ENCODE measurements at places on chromosomes 11 and 22.

DNA sequence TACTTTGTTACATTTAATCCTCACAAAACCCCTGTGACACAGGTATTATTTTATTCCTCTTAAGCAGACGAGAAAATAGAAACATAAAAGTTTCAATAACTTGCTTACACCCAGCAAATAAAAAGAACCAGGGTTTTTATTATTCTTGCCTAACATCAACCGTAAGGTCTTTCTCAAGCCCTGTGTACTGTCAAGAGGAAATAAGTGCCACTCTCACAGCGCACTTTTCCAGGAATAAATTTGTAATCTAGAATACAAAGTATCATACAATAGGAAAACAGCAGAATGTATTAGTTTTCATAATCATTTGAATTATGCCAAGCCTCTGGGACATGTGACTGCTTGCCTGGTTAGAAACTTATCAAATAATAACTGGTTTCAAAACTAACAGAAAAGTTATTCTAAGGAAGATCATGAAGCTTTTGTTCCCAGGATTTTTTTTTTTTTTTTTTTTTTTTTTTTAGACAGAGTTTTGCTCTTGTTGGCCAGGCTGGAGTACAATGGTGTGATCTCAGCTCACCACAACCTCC, 7.4 kb downstream of the CCDC34 start:
- DNase-seq = no peak

DNA sequence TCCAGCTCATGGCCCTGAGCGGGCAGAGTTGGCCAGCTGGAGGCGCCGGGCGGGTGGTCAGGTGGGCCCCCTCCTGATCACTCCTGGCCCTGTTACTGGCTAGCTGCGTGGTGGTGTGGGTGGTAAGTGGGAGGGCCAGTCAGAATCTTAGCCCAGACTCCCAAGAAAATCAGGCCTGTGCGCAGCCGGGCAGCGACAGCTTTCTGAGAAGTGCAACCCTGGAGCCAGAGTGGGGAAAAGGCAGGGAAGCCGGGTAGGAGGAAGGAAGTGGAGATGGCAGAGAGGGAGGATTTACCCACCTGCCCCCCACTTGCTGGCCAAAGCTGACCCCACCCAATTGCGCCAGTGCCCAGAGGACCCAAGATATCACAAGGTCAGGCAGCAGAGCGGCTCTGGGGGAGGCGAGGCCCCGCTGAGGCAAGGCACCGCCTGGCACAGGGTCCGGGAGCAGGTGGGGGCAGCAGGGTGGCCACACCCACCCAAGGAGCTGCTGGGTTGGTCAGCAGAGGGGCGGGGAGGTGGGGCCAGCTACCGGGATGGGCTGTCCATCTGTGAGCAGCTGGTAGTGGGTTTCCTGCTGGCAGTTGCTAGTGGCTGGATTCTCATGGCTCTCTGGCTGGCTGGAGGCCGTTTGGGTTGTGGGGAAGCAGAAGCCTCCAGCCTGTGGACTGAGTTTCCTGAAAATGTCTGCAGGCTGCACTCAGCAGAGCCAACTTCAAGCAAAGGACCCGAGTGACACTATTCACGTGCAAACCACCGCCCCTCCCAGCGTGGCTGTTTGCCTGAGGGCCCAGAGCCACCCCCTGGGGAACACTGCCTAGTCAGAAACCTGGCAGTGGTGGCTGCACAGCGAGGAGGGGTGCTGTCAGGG, 196.4 kb downstream of the IGLL1 start:
- no peak for DNase-seq

DNA sequence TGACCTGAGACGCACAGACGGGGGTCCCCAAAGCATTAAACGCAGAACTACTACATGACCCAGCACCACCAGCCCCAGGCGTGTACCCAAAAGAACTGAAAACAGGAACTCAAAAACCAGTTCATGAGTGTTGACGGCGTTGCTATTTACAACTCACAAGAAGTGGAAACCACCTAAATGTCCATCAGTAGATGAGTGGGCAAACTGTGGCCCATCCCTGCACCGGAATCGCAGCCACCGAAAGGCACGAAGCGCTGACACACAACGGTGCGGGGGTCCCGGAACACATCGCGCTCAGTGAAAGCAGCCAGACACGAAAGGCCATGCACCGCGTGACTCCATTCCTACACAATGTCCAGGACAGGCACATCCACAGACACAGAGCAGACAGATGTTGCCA, 79.2 kb downstream of the TRMU start:
- no peak for DNase-seq

GRCh38 chr11:124807660-124808270, 7.6 kb upstream of the MSANTD2 start:
- DNase-seq = no peak

GRCh38 chr22:44392446-44392921, 79.7 kb upstream of the SHISAL1 start:
- DNase-seq = no peak

DNA sequence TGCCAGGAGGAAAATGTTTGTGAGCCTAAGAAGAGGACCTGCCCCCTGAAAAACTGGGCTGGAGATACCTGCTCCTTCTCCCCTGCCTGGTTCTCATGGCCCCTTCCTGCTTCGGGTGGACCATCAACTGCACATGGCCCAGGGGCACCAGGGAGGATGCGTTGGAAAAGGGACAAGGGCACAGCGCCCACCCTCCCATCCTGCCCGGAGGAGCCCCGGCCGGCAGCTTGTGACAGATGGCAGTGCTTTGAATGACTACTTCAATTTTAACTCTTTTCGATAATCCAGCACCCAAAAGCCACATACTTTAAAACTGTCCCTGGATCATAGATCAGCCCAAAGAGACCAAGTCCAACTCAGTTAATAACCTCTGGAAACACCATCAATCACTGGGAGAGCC, 135.8 kb upstream of the NECTIN1 start:
- no peak for DNase-seq

DNA sequence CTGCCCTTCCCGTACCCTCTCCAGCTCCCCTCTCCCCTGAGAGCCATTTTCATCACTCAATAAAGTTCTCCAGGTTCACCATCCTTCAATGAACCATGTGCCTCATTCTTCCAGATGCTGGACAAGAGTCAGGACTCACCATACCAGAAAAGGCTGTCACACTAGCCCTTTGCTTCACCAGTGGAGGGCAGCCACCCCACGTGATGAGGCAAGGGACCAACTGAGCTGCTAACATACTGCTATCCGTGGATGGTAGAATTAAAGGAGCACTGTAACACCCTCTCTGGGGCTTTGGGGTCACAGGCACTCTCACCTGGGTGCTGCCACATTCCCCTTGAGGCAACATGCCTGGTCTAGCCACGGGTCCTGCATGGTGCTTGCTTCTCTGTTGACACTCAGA, 13.1 kb upstream of the OR5I1 start:
- DNase-seq = no peak

DNA sequence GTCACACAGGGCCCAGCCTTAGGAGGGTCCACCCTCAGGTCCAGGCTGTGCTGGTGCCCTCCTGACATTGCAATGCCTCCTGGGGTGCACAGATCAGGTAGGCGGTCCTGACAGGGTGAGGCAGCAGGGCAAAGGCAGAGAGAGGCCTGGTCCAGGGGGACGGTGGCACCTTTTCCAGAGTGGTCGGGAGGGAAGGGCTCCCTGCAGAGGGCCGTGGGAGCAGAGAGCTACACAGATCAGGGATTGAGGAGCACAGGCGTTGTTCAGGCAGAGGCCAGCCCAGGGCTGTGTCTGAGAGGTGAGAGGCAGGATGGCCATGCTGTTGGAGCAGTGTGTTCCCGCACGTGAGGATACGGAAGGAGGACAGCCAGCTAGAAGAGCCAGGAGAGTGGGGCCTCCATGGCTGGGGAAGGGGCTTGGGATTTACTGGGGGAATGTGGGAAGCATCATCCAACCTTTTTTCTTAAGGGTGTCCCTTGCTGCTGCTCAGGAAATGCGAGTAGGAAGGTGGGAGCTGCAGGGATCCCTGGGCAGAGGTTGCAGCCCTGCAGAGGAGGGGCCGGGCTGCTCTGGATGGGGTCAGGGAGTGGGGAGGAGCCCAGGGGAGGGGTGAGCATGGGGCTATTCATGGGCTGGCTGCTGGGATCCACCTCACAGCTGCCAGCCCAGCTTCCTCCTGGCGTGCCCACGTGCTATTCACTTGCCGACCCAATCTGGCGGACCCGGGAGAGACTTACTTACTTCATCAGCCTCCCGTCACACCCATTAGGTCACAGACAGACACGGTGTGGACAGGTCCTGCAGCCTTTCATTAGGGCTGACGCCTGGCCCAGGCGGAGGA, 1516.4 kb downstream of the TBC1D22A start:
- DNase-seq = no peak

- DNase-seq = no peak
These were observed 585 bp downstream of the CPT1B start for GRCh38 chr22:50577697-50577986.

DNA sequence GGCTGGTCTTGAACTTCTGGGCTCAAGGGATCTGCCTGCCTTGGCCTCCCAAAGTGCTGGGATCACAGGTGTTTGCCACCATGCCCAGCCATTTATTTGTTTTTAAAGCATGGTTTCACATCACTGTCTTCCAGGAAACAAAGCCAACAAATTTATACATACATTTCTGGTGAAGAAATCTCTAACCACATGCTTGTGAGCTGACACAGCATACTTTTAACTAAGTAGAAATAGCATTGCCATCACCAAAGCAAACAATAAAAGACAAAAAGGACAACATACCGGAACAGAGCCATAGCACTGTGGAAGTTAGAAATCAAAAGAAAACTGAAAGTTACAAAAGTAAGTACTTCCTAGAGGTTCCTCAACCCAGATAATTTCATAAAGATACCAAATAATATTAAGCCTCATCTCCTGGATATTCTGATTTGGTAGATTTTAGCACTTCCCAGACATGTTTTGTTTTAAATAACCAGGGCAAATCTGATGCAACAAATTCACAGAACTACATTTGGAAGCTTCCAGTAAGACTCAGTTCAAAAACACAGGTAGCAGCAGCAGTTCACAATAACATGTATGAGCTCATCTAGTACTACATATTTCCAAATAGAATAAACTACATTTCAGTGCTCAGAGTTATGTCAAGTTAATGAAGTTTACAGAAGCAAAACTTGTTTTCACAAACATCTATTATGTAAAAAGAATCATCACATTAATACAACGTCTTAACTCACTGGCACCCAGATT, 70.6 kb downstream of the RRAS2 start:
- no peak for DNase-seq

- DNase-seq = no peak
These were observed 122.2 kb downstream of the APOL5 start for GRCh38 chr22:35839841-35840301.

DNA sequence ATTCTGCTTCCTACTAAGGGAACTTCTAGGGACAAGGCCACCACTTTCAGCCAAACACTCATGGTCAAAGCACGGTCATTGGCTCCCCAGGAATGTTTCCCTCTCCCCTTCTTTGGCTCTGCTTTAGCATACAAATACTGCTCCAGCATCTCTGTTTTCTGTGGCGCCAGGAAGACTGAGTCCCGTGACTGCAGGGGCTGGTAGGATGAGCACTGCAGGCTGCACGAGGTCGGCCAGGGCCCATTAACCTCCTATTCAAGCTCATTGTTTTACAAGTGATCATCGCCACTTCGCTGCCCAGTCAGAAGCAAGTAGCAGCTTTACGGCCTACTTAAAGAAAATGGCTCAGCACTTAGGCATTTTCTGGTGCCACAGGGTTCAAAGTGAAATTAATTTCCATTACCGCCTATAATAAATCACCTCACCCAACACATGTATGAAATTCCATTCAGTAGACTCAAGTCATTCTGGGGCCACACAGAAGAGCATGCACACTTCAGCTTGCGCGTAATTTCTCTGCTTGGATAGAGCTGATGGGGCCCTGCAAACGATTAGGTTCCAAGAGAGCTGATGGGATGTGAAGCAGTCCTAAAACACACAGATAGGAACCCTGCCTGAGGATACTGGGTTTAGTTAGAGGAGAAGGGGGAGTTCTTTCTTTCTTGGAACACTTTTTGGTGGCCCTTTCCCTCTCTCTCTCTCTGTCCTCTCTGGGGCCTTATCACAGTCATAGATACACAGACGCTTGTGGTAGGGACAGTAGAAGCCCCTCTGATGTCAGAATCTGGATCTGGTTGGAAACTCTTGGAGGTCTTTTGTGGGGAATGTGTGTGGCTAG, 173.7 kb downstream of the KIF18A start:
- DNase-seq = no peak

GRCh38 chr11:11948242-11948947, 60.0 kb downstream of the DKK3 start:
- DNase-seq = no peak

DNA sequence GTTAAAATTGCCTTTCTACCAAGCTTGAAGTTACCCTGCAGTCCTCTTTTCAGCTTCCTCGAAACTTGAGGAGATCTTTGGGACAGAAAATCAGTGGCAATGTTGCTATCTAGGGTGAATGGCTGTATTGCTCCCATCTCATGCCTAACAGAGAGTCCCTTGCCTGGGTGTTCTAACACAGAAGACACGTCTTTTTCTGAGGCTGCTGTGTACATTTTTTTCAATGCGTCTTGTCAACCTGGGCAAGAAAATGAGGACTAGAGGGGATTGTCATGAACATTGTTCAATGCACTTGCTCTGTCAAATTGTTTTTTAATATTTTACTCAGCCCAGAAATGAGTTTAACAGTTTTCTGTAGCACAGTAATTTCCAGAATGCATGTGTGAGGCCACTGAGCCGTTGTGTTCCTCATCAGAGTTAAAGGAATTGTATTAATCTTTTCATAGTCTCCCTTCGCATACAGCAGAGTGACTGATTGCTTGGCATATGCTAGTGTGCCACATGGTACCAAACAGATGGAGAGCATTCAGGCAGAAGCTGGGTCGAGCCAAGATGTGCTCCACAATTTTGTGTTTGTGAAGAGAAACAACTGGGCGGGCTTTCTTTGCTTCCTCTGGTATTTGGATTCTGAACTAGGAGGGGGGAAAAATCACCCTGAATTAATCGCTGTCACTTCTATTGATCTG, 86.0 kb downstream of the CASP12 start:
- DNase-seq = no peak

GRCh38 chr11:87966694-87967093, 208.5 kb downstream of the RAB38 start:
- DNase-seq = no peak

DNA sequence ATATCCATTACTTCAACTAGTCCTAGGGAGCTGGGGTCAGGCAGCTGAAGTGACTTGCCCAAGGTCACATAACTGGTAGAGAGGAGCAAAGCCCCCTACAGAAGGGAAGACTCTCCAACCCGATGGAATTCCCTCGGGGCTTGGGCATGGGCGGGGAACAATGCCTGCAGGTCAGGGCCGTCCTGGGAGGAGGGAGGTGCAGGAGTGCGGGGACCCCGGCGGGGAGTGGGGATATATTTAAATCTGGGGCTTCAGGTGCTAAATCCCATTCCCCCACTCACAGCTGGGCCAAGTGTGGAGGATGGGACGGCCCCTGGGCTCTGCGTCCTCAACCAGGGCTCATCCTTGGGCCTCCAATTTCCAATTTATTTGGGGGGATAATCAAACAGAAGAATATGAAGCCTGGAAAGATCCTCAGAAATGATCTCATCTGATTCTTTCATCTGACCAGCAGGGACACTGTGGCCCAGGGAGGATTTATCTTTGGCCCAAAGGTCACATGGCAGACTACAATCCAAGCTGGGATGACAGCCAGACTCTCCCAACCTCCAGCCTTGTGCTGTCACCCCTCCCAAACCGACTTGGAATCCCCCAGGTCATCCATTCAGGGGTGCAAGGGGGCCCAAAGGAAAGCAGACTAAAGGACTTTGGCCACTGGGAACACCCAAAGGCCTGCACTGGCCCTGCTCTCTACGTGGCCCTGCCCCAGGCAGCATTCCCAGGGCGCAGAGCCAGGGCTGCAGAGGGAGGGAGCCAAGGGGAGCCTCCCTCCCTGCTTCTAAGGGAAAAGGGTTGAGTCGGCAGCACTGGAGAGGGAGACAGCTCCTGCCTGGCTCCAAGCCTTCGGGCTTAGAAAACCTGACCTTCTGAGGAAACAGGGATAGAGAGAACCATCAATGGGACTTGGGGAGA, 8.7 kb upstream of the C1QTNF6 start:
- DNase-seq = no peak
